Hippocampal formation (tissue), 2 donors: ENCODE measurements at places on chromosomes 2 and 18.

DNA sequence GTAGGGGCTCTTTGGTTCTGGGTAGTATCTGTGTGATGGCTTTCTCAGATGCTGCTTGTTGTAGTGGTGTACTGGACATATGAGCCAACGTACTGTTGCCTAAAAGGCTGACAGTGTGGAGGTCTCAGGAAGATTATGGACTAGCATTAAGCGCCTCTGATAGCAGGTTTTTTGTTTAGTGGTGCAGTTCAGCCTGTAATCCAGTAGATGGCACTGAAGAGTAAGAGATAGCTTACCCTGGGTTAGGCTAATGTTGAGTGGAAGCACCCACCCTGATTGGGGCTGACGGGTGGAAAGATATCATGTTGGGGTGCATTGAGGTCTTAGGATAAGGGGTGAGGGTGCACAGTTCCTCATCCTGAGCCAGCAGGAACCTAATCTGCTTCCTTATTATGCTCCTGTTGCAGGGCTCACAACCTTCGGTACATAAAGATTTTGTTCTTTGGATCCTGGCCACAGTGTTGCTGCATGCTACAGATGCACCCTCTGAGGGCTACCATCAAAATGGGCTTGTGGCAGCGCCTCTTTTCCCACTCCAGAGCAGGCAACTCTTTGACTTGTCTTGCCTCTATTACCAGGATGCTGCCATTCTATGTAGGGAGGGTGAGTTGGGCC lies 79.6 kb downstream of the MSTN start:
- no peak for DNase-seq

DNA sequence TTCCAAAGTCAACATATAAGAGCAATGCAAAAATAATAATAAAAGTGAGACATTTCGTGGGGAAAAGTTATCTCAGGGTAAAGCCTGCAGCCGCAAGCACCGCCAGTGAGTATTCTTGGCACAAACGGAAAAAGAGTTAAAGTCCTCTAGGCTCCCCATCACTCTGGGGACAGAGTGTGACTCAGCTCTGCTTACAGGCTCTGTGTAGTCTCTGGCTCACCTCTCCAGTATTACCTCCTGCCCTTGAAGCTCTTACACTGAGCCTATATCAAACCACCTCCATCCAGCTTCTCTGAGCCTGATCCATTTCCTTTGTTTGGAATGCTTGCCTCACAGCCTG lies 55.5 kb downstream of the MTHFD2 start:
- DNase-seq: no peak

DNA sequence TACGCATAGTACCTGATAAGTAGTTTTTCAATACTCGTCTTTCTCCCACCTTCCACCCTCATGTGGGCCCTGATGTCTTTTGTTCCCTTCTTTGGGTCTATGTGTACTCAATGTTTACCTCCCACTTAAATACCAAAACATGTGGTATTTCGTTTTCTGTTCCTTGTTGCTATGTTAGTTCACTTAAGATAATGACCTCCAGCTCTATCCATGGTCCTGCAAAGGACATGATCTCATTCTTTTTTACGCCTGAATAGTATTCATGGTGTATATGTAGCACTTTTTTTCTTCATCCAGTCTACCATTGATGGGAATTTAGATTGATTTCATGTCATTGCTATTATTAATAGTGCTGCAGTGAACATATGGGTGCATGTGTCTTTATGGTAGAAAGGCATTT lies 310.4 kb upstream of the VWC2L start:
- no peak for DNase-seq

DNA sequence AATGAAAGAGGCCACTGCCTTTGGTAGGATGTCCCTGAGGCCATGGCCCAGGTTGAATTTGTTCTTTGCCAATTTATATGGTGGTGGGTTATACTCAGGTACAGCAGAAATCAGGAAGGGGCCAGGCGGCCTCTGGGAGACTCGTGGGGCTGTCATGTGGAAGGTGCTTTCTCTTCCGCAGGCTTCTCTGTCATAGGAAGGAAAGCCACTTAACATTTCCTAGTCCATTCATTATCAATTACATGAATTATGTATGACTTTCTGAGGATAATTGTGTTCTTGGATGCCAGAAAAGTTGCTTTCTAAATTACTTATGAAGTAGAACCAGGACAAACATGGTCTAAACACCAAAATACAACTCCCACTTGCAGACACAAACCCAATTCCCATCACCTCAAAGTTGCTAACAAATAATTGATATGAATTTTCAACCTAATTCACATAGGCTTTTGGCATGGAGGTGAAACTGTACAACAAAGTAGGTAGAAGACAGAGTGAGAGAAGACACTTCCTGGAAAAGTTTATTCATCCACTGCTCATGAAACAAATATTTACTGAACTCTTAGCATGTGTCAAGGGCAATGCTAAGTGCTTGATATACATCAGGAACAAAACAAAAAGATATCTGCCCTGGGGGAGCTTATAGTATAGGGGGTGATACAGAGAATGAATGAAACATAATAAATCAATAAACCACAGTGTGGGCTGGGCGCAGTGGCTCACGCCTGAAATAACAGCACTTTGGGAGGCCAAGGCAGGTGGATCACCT lies 50.5 kb upstream of the CHMP1B start:
- no peak for DNase-seq

DNA sequence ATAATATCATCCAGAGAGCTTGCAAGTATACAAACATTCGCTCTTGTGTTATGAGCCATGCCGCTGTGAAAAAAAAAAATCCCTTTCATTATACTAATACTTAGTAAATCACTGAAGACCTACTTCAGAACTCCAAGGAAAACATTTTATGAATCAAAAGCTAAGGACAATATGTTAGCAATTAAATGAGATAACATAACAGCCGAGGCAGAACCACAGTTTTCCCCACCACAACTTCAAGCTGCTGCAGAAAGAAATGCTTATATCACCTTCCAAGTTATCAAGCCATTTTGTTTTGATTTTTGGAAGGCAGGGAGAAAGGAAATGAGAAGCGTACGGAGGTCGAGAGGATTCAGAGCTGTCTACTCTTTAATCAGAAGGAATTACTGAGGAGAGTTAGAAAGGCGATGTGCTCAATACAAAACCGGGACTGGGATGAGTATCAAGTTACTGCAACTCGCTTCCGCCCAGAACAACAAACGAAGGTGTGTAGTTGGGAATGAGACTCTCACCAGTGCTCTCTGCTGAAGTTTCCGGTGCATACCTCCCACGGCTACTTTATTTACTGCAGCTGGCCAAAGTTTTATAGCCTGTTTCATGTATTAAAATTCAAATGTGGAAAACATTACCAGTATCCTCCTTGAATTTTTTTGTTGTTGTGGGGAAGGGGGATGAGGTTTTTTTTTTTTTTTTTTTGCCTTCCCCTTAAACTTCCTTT lies 292.2 kb upstream of the CCDC68 start:
- DNase-seq: no peak

DNA sequence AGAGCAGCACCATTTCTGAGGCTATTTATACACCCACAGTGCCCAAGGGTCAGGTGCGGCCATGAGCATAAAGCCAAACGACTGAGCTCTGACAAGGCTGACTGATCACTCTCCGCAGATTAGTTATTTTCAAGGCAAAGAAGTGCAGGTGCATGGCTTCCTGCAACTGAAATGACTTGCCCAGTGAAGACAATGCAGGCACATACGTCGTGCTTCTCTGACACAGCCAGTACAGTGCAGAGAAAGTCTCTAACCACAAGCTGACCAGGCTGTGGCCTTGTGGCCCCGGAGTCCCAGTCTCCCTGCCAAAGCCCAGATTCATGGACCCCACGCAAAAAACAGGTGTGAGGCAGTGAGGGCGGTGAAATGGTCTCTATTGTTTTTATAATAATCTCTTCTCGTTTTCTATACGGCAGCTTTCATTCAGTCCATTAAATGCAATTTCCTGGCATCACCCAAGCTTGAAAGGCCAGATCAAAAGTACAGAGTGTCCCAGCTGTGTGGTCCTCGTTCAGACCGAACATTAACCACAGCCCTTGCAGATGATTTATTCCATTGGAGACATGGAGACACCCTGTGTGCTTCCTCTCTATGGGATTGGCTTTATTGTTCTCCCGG lies 447.0 kb upstream of the ID2 start:
- no peak for DNase-seq

- no peak for DNase-seq
Measured at GRCh38 chr2:5549771-5550170, 142.4 kb upstream of the SOX11 start.

DNA sequence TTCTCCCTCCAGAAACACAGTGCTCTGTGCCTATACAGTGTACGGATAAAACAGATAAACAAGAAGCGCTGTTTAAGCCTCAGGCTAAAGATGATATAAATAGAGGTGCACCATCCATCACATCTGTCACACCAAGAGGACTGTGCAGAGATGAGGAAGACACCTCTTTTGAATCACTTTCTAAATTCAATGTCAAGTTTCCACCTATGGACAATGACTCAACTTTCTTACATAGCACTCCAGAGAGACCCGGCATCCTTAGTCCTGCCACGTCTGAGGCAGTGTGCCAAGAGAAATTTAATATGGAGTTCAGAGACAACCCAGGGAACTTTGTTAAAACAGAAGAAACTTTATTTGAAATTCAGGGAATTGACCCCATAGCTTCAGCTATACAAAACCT lies 70.7 kb downstream of the TANK start:
- DNase-seq: no peak

GRCh38 chr2:64609942-64610281 lies 43.8 kb downstream of the SERTAD2 start:
- DNase-seq: no peak
